ENCODE measurements at places on chromosomes 5 and 9.

- no peak for DNase-seq
Measured at GRCh38 chr5:72618708-72619107, 111.5 kb upstream of the ZNF366 start.

DNA sequence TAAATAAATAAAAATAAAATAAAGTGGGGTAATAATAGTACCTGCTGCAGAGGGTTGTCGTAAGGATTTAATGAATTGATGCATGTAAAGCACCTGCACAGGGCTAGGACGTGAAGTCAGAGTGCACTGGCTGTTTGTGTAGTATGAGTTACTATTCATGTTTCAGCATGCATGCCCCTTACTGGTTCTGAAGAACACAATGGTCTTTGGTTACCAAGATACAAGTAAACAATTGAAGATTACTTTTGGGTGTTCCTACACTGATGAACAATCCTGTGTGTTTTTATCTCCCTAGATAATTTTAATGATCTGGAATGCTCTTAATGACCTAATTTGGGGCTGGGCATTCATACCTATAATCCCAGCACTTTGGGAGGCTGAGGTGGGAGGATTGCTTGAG is 23.2 kb upstream of the PRRC2B start:
- no peak for DNase-seq

DNA sequence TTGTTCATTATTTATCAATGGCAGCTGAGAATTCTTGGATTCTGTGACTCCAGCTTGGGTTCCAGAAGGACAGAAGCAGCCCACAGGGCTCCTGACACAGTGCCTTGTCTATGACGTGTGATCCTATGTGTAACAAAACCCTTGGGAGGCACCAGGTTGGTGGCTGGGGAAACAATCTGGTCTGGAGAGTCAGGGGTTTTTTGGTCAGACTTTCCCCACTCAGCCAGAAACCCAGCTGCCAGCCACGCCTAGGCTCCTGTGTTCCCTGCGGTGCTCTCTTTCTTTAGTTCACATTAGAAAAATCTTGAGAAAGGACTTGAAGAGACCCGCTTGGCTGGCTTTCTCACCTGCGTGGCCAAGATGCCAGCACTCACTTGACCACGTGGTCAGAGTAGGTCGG is 15.5 kb upstream of the ZBED3 start:
- DNase-seq: no peak

- no peak for DNase-seq
Measured at GRCh38 chr5:122322801-122323548, 10.9 kb downstream of the SNCAIP start.

- DNase-seq: no peak
Measured at GRCh38 chr9:121662891-121663580, 11.6 kb downstream of the DAB2IP start.

- DNase-seq: no peak
Measured at GRCh38 chr5:61654876-61655275, 322.8 kb downstream of the ZSWIM6 start.

- DNase-seq: no peak
Measured at GRCh38 chr5:42235837-42236236, 187.4 kb upstream of the GHR start.

- no peak for DNase-seq
Measured at GRCh38 chr9:107866711-107867311, 377.2 kb upstream of the KLF4 start.

GRCh38 chr9:88605512-88606362 is 70.8 kb downstream of the NXNL2 start:
- DNase-seq: no peak

GRCh38 chr5:142508591-142508990 is 177.3 kb downstream of the FGF1 start:
- no peak for DNase-seq

DNA sequence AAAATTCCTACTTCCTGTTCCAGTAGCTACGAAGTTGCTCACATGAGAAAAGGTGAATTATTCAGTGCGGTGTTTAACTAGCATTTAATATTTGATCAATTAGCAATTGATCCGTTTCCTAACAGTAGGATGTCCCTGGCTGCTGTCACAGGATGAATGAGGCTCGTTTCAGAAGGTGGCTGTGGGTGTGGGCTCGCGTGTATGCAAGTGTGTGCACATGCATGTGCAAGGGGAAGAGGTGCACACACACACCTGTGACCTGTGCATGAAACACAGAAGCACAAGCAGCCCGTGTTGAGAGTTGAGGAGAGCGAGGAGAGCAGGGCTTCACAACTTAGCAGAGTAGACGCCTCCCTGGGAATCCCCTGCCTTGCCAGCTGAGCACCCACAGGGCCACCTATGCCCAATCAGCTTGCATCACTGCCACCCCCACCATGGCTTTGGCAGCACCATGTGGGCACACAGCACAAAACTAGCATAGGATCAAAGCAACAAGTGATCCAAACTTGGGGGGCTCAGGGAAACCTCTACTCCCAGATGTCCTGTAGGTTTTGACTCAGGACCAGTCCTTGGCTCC is 107.2 kb downstream of the C5orf15 start:
- DNase-seq: peak; percentile 2

DNA sequence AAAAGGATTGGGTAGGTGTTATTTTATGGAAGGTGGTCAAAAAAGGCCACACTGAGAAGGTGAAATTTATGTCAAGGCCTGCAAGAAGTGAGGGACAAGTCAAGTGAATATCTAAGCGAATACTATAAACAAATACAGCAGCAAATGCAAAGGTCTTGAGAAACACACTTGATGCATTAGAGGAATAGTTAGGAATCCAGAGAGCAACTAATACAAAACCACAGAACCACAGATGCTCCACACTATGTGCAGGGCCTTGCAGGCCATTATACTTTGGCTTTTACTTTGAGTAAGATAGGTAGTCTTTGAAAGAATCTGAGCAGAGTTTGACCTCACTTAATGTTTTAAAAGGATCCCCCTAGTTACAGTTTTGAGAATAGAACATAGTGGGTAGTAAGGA is 4.6 kb downstream of the ZNF622 start:
- DNase-seq: no peak

GRCh38 chr5:179827680-179828079 is 7.0 kb downstream of the SQSTM1 start:
- DNase-seq: no peak

GRCh38 chr5:81830596-81830995 is 79.7 kb upstream of the SSBP2 start:
- no peak for DNase-seq

DNA sequence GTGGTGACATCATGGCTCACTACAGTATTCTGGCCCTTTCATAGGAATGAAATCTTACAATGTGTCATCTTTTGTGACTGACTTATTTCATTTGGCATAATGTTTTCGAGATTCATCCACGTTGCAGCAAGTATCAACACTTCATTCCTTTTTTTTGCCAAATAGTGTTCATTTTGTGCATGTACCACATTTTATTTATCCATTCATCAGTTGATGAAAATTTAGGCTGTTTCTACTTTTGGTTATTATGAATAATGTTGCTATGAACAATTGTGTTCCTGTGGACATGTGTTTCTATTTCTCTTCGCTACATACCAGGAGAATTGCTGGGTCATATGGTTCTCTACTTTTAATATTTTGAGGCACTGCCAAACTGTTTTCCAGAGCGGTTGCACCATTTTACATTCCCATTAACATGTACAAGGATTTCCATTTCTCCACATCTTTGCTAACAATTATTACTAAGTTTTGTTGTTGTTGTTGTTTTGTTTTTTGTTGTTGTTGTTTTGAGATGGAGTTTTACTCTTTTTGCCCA is 43.5 kb downstream of the RMI1 start:
- no peak for DNase-seq
